ENCODE measurements at places on chromosomes 12 and 14.

- no peak for DNase-seq
Observed at GRCh38 chr12:1841586-1842182, 21.3 kb downstream of the LRTM2 start.

GRCh38 chr12:22641353-22642053, 16.5 kb downstream of the ETNK1 start:
- no peak for DNase-seq

DNA sequence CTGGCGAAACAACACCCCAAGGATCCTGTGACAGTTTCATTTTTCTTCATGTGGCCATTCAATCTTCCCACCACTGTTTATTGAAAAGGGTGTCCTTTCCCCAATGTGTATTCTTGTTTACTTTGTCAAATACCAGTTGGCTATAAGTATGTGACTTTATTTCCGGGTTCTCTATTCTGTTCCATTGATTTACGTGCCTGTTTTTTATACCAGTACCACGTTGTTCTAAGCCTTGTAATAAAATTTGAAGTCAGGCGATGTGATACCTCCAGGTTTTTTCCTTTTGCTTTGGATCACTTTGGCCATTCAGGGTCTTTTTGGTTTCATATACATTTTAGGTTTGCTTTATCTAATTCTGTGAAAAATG, 9.1 kb upstream of the MGAT4C start:
- DNase-seq = no peak

GRCh38 chr12:93434256-93434865, 7.4 kb downstream of the UBE2N start:
- no peak for DNase-seq

DNA sequence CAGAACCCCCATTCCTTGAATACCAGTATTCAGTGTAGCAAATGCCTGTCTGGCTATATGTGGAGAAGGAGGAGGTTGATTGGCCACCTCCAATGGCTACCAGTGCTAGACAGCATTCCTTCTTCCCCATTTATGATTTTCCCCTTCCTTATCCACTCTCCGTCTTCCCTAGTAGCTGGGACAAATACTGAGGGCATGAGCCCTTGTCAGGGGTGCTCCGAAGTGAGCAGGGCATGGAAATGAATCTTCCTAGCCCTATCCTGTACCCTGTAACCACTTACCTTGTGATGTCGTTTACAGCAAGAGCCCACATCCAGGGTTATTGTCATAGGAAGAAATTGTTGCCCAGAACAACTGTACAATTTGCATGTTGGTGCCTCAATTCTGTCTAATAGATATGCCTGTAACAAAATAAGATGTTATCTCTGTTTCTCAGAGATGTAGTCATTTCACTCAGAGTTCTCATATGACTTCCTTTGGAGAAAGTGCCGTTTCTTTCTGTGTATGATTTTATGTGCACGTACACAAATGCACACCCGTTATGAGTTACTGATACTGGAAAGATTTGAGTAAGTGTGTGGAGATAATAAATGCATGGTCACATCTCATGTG, 423.7 kb downstream of the EGLN3 start:
- no peak for DNase-seq

DNA sequence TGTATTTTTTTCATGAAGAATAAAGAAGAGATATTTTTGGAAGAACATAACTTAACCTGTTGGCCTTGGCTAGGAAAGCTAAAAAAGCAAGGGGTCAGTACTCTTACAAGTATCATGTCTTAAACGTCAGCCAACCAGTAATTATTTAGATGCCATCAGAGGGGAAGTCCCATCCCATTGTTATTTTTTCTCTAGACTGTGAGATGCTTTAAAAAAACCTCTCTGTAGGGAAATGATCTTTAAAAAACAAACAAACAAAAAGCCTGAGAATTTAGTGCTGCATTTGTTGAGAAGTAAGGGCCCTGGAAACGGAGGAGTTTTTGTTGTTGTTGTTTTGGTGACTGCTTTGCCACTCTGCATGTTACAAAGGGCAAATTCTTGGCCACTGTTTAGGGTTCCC, 474.0 kb downstream of the ZFP36L1 start:
- DNase-seq = no peak

DNA sequence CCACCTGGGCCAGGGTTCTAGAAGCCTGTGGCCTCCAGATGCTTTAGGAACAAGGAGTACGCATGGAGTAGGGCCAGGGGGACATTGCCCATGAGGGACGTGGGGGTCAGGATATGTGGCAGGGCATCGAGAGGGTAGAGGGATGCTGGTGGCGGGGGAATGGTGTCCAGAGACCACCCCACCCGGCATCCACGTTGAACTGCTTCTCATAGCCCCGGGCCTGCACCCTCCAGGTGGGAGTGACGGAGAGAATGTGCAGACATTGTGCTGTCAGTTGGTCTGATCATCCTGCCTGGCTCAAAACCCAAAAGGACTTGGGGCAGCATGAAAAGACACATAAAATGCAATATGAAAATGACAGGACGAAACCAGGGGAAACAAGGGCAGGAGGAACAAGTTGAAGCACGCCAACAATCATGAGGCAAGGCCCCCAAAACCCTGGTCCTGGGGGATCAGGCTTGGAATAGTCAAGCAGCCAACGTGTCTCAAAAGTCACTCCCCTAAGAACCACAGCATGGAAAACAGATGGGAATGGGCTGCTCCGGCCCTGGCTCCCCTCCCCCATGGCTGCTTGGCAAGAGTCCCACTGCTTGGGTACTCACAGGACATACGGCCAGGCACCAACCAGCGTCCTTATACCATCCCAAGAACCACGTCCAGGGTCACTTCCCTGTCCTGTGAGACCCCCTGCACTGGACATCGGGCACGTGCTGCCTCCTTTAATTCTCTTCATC, 117.9 kb downstream of the DICER1 start:
- no peak for DNase-seq

DNA sequence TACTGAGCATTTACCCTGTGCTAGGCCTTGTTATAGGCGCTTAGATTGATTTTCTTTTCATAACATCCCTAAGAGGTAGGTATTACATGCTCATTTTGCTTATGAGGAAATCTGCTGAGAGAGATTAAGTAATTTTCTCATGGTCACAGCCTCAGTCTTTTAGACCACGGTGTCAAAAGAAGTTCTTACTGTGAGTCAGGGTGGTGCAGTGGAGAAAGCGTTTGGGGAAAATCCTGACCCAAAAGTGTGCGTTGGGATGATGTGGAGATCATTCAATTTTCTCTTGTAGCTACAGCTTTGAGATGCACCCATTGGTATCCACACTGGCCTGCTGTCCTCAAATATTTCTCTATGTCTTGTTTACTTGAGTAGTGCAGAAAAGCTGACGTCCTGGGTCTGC, 8.2 kb downstream of the ANG start:
- no peak for DNase-seq

- DNase-seq = no peak
Observed at GRCh38 chr14:63581491-63581890, 38.3 kb upstream of the PPP2R5E start.

GRCh38 chr12:97643924-97644323, 181.3 kb downstream of the RMST start:
- no peak for DNase-seq

DNA sequence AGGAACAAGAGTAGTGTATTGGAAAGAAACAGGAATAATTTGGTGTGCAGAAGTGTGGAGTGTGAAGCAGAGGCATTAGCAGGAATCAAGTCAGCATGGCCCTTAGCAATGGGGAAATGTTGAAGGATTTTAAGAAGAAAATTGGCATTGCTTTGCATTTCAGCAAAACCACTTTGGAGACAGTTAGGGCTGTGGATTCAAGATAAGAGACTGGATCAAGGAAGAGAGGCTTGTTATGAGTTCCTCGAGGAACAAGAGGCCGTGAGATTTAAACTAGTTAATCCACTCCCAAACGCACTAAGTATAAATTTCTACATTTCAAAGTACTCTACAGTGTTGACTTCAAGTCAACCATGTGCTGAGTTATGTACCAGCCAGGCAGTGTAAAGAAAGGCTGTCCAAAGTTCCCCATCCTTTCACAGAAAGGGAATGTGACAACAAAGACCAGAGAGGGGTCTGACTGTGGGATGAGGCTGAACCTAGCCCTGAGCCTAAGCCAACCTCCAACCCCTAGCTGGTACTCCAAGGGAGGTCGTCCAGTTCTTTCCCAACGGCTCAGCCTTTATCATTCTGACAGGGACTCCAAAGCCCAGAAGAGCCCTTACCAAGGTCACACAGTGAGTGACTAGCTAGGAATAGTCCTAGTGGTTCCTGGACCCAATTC, 91.2 kb upstream of the BMP4 start:
- DNase-seq = no peak

DNA sequence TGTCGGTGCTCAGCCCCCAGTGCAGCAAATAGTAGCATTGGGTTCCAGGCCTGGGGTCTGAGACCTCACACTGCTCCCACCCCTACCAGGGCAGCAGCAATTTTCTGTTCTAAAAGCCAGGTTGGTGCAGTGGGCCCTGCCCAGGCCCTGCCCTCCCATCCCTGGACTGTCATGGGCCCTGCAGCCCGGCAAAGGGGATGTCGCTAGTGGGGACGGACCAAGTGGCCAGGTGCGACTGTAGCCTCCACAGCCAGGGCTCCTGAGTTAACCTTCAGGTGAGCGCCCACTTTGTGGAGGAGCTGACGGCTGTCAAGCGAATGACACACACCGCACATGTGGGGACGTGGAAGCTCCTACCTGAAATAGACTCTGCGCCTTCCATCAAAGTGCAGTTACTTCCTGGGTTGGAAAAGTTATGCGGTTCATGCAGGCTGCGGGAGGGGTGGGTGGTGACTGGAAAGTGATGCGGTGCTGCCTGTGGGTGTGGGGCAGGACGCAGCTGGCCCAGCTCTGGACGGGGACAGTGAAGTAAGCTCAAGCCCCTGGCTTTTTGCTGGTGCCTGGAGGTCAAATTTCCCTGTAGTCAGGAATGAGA, 1.5 kb downstream of the INF2 start:
- no peak for DNase-seq

GRCh38 chr12:62268956-62269355, 8.8 kb downstream of the USP15 start:
- DNase-seq = no peak

- DNase-seq = no peak
Observed at GRCh38 chr12:42873401-42873800, 283.9 kb upstream of the PRICKLE1 start.

DNA sequence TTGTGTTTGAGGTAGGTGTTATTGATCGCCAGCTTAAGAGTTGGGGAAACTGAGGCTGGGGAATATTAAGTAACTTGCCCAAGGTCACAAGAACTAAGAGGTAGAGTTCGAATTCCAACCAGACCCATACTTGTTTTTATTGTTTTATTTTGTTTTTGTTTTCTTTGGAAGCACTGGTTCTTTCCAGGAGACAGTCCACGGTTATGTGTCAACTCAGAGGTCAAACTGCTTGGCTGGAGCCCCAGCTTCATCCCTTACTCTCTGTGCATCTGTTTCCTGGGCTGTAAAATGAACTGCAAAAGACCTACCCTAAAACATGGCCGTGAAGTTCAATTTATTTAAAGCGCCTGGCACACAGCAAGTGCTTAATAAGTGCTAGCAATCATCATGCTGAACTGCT, 74.4 kb upstream of the MAP1LC3B2 start:
- DNase-seq = no peak

DNA sequence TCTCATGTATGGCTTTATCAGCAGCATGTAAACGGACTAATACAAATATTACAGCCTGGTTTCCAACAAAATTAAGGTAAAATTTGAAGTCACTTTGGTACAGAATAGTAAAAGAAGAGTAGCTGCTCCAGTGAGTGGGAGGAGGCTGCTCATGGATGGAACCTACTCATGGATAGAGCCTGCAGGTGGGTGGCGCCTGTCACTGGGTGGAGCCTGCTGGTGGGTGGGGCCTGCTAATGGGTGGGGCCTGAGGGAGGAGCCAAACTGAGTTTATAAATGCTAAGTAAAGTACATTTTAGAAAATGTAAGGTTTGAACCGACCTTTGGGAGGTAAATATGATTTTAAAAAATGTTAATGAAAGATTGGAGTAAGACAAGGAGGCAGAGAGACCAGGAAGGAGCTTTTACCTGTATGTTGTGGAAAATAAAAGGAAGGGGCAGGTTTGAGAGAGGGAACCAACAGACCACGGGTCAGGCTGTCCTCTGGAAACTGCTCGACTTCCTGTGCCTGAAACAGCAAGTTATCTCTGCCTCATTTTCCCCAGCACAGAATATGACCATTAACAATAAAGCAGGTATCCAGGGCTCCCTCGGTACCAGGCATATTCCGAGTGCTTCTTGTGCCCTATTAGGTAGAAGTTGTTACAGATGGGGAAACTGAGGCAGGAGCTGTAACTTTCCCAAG, 55.9 kb upstream of the SEL1L start:
- no peak for DNase-seq

DNA sequence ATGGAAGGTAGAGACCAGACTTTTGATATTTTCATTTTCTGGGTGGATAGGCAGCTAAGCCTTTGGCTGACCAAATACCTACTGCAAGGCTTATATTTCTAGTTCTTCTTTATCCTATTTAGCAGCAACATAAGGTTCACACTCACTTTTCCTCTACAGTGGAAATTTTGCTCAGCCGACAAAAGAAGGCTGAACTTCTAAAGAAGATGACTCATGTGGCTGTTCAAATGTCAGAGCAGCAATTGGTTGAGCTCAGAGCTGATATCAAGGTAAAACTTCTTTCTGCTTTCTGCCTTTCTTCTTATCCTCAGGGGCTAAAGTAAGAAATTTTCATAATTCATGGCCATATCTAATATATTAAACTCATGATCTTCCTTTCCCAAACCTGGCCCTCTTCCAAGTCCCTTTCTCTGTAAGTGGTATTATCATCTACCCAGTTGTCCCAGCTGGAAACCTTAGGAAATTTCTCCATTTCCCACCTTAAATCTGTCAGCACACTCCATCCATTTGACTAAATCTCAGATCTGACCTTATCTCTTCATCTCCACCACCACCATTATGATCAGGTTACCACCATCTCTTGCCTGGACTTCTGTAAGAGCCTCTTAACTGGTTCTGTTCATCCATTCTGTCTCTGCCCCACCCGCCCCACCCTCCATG, 19.8 kb upstream of the KCNH3 start:
- DNase-seq = no peak

DNA sequence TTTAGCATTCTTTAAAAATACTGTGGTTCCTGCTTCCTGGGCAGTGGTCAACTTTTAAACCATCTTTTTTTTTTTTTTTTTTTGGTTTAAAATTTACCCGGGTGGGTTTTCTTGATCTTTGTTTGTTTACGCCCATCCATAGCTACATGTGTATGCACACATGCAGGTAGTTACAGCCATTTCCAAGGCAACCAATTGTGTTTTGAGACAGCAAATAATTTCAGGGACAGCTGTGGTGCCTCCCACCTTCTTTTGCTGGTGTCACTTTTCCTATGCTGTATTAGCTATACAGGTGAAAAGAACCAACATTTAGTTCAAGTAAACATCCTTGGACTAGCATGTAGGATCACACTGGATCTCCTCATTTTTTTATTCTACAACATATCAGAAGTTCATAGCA, 52.0 kb upstream of the PSMA6 start:
- DNase-seq = no peak

Measured in right forelimb (tissue), 1 donor.